Naive thymus-derived CD4-positive, alpha-beta T cell (primary cell): ENCODE measurements at places on chromosomes 1 and 21.

DNA sequence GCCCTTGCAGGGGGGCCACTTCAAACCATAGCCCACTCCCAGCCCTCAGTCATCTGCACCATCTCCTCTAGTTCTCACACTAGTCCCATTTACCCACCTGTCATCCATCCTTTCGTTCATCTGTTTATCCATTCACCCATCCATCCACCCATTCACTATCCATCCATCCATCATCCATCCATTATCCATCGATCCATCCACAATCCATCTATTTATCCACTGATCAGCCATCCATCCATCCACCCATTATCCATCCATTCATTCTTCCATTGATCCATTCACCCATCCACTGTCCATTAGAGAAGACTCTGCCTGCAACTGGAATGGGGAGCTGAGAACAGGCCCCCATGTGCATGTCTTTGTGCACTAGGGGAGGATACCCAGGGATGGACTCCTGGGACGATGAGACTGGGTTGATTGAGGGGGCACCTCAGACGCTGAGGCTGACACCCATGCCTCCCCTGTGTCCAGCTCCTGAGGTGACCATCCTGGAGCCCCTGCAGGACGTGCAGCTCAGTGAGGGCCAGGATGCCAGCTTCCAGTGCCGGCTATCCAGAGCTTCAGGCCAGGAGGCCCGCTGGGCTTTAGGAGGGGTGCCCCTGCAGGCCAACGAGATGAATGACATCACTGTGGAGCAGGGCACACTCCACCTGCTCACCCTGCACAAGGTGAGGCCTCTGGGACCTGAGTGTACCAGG is 97.9 kb downstream of the TRIM11 start:
- no peaks in the 10 kb centered on the region for H3K27me3 ChIP-seq
- no peak overlapping the region for H3K27ac ChIP-seq

GRCh38 chr1:15493869-15494390 is 18.0 kb downstream of the CELA2B start:
- no peaks in the 10 kb centered on the region for H3K4me1 ChIP-seq
- H3K4me3 ChIP-seq = no peak overlapping the region
- H3K36me3 ChIP-seq = peaks cover 31% of the 10 kb centered on the region
- no peak overlapping the region for H3K27ac ChIP-seq
- no peak for DNase-seq
- no peaks in the 10 kb centered on the region for H3K27me3 ChIP-seq

GRCh38 chr1:39497585-39497984 is 6.1 kb downstream of the BMP8A start:
- no peaks in the 10 kb centered on the region for H3K36me3 ChIP-seq
- H3K4me3 ChIP-seq = no peak overlapping the region
- H3K4me1 ChIP-seq = no peaks in the 10 kb centered on the region

DNA sequence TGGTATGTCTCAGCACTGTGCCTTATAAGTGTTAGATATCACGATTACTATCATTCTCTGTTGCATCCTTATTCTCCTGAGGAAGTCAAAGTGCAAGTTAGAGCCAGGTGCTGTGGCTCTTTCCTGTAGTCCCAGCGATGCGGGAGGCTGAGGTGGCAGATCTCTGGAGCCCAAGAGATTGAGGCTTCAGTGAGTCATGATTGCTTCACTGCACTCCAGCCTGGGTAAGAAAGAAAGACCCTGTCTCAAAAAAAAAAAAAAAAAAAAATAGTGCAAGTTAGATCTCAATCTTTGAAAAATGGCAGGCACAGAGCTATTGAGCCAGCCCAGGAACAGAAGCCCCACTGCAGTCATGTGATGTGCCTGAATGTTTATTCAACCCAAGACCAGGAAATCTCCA is 147.8 kb upstream of the POGK start:
- no peak for DNase-seq
- H3K4me3 ChIP-seq = no peak overlapping the region
- no peak overlapping the region for H3K27ac ChIP-seq
- no peaks in the 10 kb centered on the region for H3K27me3 ChIP-seq
- no peaks in the 10 kb centered on the region for H3K36me3 ChIP-seq

DNA sequence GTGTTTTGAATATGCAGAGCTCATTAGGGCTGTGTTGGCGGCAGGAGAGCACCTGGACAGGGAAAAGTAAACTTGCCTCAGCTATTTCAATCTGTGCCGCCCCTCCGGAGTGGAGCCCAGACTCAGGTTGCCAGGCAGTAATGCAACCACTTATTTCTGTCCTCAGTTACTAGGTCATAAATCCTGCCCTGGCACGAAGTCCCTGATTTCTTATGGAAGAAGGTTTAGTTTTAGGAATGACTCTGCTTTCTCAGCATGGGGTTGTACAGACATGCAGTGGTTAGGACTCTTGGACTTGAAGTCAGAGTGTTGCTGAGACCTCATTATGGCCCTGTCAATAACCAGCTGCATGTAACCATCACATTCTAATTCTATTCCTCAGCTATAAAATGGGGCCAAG is 98.3 kb upstream of the FGGY start:
- H3K4me3 ChIP-seq = no peak overlapping the region
- H3K27me3 ChIP-seq = no peaks in the 10 kb centered on the region
- DNase-seq = no peak
- no peak overlapping the region for H3K27ac ChIP-seq
- H3K4me1 ChIP-seq = no peaks in the 10 kb centered on the region
- no peaks in the 10 kb centered on the region for H3K36me3 ChIP-seq
